NCI-H2081 (cell line): ENCODE measurements at places on chromosomes 3 and 15.

DNA sequence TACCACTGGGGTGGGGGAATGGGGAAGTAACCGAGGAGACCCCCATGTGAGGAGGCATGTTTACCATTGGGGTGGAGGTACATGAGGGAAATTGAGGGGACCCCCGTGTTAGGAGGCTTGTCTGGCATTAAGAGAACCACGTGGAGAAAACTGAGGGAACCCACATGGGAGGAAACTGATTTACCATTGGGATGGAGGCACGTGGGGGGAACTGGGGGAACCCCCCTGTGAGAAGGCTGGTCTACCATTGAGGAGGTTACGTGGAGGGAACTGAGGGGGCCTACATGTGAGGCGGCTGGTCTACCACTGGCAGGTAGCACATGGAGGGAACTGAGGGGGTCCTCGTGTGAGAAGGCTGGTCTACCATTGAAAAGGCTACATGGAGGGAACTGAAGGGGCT is 159.4 kb downstream of the FBLN2 start:
- DNase-seq: no peak

GRCh38 chr3:169710619-169711018 is 47.1 kb upstream of the MECOM start:
- no peak for DNase-seq

DNA sequence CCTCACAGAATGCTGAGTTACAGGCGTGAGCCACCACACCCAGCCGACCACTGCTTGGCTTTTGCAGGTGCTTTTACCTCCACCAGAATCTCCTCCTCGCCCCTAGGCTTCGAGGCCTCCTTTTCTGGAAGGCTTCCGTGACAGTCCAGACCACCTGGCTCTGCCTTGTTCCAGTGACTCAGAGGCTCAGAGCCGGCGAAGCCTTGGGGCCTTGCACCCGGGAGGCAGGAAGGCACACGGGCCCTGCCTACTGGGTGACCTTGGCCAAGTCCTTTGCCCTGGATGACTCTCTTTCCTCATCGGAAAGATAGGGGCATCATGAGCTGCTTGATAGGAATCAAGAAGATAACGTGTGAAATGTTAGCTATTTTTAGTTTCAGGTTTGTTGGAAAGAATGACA is 31.3 kb upstream of the FURIN start:
- no peak for DNase-seq

DNA sequence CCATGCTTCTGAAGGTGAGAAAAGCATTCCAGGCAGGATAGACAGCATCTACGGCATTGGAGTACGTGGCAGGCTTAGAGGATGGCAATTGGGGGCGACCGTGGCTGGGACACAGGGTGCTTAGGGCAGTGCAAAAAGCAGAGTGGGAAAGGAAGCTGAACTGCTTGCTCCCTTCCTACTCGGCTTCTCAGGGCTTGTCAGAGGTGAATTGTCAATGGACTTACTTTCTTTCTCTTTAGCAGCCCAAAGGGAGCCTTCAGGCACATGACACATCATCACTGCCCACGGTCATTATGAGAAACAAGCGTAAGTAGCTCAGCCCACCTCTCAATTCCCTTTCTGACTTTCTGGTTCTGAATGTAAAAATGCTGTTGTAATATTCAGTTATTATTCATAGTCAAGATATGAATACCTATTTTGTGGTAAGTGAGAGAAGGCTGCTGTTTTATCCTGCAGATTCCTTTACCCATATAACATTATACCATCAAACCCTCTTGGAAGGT is 84.3 kb downstream of the KLHL25 start:
- no peak for DNase-seq

GRCh38 chr3:10855871-10856662 is 40.0 kb downstream of the SLC6A11 start:
- DNase-seq: no peak
